ENCODE measurements at places on chromosomes 6 and 20.

DNA sequence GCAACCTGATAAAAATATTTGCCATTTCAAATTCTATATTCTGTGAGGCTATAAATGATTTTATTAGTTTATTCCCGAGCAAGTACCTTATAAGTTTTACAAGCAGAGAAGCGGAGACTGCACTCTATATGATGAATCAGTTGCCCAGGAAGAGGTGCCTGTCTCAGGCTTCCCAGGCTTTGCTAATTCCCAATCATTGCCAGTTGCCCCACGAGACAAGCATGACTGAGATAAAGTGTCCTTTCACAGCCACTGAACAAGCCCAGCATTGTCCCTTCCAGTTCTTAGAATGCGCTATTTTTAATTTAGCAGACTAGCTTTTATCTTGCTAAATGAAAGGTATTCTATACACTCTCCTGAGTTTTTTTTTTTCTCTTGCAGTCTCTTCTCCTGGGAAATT is 260.7 kb downstream of the ALDH8A1 start:
- no peak for DNase-seq

DNA sequence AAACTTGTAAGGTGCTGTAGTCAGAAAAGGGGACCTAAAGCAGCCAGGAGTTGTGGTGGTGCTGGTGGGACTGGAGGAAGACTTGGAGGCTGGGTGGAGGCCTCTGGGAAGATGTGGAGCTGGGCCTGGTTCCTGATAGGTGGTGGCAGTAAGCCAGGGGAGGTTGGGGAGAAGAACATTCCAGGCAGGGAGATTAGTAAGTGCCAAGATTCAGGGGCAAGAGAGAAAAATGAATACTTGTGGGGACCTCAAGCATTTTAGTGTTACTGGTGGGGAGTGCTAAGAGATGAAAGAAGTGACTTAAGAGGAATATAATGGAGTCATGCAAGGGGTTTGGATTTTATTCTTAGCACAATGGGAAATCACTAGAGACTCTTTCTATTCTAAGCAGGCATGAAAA is 79.0 kb upstream of the B3GAT2 start:
- no peak for DNase-seq

DNA sequence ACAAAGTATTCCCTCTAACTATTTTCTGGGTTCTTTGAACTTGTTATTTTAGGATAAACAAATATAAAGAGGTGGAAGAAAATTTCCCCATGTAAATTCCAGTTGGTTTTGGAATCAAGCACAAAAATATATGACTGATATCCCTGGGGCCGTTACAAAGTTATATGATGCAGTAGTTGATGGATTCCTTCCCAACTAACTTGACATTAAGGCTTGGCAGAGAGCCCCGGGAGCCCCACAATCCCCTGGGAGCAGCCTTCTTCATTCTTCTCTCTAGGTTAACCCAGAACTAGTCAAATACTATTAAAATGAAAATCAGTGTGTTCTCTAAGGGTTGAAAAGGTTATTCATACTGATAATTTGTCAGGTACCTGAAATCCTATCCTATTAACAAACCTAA is 508.9 kb upstream of the SOX4 start:
- DNase-seq: no peak

GRCh38 chr6:12138381-12138780 is 126.3 kb downstream of the HIVEP1 start:
- DNase-seq: peak; percentile 67

DNA sequence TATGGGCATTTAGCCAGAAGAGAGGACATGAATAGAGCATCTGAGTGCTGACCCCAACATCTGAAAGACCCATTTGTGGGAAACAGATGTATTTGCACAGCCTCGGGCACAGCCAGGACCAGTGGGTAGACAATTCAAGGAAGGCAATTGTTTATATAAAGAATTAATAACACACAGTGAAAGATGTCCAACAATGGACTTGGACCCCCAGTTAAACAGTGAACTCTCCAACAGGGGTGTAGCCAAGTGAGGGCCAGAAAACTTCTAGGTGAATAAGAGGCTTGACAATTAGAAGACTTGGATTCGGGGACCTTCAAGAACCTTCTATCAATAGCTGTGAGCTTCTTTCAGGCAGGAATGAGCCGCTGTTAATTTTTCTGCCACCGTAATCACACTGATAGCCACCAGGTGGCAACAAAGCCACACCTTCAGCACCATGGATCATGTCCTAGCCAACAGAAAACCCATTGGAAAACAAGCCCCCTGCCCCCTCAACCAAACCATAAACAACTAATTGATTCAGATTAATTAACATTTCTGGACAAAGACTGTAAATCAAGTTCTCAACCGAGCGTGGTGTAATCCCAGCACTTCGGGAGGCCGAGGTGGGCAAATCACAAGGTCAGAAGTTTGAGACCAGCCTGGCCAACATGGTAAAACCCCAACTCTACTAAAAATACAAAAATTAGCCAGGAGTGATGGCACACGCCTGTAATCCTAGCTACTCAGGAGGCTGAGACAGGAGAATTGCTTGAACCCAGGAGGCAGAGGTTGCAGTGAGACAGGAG is 8.8 kb upstream of the SRSF6 start:
- no peak for DNase-seq

DNA sequence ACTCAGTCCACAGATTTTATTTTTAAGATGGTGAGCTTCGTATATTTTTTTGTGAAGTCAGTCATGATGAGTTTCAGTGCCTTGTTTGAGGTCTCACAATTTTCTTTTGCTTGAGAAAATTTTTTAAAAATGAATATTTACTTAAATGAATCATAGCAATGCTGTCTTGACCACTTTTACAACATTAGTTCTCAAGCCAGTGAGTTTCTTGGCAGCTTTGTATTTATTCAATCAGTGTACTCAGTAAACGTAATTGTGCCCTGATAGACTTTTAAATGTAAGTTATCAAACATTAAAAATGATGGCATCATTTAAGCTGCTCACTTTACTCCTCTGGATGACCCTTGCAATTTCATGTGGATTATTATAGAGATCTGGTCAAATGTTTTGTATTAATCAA is 261.4 kb downstream of the KHDC1L start:
- DNase-seq: no peak

- no peak for DNase-seq
These were observed 314.0 kb upstream of the JAG1 start for GRCh38 chr20:10987651-10988383.

GRCh38 chr6:134619077-134619476 is 301.2 kb upstream of the SGK1 start:
- DNase-seq: no peak

GRCh38 chr6:137341681-137342195 is 122.6 kb upstream of the IFNGR1 start:
- peak; percentile 58 for DNase-seq

GRCh38 chr6:126722411-126722810 is 382.5 kb downstream of the CENPW start:
- DNase-seq: no peak

DNA sequence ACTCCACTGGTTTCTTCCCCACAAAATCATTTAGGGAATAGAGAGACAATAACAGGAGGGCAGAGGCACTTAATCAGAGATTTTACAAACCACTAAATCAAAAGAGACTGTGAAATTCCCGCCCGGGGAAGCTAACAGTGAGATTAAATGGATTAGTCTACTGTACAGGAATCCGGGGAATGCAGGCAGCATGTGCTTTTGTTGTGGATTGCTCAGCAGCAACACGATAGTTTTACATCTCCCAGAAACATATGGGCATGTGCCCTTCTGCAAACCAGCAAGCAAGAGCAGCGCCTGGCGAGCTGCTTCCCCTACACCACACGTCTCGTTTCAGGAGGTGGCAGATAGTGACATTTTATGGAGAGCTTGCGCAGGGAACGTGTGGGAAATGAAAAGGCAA is 382.3 kb downstream of the CD83 start:
- no peak for DNase-seq

- DNase-seq: no peak
These were observed 263.2 kb upstream of the NT5E start for GRCh38 chr6:85186546-85187175.

- DNase-seq: no peak
These were observed 150.8 kb downstream of the EDN1 start for GRCh38 chr6:12440981-12441380.

- no peak for DNase-seq
These were observed 171.4 kb upstream of the PRSS16 start for GRCh38 chr6:27076116-27076515.

GRCh38 chr6:124995645-124996325 is 33.5 kb downstream of the RNF217 start:
- DNase-seq: no peak

DNA sequence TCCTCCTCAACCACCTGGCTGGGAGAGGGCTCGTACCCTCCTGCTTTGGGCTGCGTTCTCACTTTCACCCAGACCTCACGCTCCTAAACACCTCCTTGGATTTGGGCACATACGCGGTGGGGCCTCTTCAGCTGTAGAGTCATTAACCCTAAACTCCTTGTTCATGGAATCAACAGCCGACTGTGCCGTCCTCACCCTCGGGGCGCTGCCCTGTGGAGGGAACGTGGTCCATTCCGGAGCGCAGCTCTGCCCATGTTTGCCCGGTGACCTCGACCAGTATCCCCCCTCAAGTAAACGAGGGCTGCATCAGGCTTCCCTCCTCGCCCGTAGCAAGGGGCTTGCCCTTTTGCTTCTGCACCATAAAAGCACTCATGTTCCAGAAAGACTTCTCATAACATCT is 174.0 kb upstream of the QKI start:
- no peak for DNase-seq

- no peak for DNase-seq
These were observed 258.2 kb upstream of the NT5E start for GRCh38 chr6:85191656-85192055.

DNA sequence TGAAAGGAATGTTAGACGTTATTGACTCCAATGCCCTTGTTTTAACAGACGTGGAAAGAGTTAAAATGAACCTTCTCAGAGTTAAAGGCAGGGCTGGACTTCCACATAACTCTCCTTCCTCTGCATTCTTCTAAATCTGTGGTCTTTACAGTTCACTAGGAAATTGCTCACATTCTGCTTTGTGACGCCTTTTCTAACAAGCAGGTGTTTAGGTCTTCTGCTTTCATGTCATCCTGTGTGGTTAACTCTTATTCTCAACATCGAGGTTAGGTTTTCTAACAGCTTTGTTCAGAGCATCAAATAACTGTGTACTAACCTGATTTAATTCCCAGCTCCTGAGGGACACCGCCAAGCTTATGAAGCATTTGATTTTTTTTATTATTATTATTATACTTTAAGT is 81.3 kb upstream of the NT5E start:
- no peak for DNase-seq

DNA sequence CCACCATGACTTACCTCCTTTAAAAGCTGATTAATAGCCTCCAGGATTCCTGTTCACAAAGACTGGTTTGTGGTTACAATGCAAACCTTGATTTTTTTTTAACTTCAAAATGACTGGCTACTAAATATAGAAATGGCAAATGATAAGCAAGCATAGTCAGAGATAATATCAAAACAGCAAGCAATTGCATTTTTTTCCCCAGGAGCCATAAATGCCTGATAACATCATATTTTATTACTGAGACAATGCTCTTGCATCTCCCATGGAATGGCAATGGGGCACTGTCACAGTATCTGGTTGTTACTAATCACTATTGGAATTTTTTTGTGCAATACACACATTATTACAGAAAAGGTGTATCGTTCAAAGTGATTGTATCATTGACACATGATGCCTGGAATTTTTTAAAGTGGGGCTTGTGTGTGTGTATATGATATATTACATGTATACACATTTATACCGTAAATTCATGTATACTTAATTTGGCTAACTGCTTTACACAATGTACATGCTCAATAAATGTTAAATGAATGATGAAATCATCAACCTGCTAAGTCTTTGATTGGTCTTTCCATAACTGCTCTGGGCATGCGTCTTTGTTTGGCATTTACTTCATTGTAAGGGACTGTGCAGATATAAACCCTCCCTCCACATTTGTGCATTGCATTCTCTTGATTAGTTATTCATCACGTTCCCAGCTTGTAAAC is 980 bp upstream of the SALL4 start:
- DNase-seq: no peak

GRCh38 chr6:156862711-156863110 is 85.5 kb downstream of the ARID1B start:
- DNase-seq: no peak

DNA sequence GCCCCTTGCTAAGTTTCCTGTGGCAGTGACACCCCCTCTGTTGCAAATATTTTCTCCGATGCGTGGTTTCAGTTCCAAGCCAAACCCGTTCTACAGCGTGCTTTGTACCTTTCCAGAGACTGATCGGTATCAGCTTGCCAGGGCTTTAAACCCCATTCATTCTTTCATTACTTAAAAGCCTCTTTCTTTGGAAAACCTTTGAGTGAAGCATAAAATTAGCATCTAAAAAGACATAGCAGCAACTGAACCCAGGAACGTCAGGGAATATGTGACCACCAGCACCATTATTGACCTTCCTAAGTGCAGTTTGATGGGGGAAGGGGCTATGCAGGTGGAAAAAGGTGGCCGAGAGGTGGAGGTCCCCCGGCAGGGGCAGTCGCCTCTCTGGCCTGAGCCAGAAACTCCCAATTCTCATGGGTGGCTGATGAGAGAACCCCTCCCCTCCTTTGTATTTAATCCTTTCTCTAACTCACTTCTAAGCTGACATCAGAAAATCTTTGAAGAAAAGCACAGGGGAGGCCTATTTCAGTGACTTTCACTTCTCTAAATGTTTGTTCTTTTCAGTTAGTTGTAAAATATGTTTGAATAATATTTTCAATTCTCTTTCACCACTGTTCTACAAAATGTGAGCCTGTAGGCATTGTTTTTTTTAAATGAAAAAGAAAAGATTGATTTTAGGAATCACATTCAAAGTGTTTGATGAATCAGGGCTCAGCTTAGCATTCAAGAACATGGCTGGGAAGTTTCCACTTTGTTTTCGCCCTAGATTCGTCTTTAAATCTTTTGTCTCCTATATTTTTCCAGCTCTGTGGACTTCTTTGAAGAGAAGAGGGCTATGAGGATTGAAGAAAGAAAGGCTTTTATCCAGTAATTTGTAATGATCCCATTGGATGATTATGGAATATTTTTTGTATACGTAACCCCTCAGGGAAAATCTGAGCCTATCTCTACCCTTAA is 89.2 kb downstream of the RSPH3 start:
- DNase-seq: peak; percentile 31

DNA sequence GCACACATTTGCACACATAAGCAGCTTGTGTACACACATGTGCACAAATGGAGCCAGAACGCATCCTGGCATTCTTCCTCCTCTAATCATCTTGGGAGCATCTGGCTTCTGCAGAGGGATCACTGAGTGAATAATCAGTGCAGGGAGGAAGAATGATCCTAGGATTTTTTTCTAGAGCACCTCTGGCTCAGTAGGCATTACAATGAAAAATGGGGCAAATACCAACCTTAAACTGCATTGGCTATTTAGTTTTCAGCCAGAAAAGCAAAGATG is 205.7 kb upstream of the TCF21 start:
- no peak for DNase-seq

- DNase-seq: no peak
These were observed 66.4 kb downstream of the SSR1 start for GRCh38 chr6:7246401-7247178.

GRCh38 chr6:33126101-33126714 is 50.4 kb downstream of the HLA-DPB1 start:
- DNase-seq: no peak

GRCh38 chr6:40640599-40641227 is 53.5 kb upstream of the LRFN2 start:
- peak; percentile 54 for DNase-seq

All from naive thymus-derived CD4-positive, alpha-beta T cell (primary cell).